ENCODE measurements at places on chromosomes 3 and 15.
A peak's percentile ranks its signal among the peaks of the same experiment; 100 is the strongest.

DNA sequence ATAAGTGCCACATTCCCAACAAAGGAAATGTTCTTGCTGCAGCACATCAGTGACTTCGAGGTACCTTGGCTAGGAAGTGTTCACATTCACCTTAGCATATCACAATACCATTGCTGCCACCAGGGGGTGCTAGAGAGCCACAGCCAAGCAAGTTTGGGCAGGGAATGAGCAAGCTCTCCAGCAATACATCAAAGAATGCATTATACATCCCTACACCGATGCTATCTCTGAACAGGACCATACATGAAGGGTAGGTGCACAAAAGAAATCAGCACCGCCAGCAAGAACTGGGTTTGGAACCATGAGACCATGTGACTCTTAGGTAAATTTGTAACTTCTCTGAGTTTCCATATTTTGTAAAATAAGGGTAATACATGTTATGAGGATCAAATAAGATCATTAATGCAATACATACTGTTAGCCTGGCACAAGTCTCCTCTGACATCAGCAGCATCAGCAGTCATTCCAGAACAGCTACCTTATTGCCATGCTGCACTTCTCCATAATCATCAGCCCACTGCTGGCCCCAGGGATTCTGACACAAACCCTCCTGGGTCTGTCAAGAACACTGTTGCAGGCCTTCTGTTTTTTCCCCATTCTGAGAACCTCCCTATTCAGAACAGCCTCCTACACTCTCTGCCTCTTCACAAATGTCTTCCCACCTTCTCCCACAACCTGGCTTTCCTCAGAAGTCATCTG is 37.5 kb downstream of the RYK start:
- DNase-seq, result peak; percentile 87

GRCh38 chr15:38111070-38111469 is 141.6 kb upstream of the SPRED1 start:
- DNase-seq, result no peak

GRCh38 chr3:168284728-168285127 is 189.0 kb upstream of the GOLIM4 start:
- no peak for DNase-seq

- no peak for DNase-seq
Measured at GRCh38 chr3:115808816-115809215, 185.5 kb downstream of the GAP43 start.

DNA sequence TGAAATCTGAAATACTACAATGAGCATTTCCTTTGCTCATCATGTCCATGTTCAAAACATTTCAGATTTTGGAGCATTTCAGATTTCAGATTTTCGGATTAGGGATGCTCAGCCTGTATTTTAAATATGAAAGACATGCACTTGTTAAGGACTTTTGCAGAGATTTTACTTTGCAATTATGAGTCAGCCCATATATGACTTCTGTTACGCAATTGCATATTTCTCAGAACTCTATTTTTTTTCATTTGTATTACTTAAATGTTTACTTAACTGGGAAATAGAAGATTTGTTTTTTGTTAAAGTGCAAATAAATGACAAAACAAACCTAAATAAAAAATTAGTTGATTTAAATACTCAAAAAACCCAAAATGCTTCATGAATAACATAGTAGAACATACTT is 376.2 kb downstream of the ZBTB20 start:
- peak; percentile 58 for DNase-seq

- DNase-seq, result no peak
Measured at GRCh38 chr15:77464129-77464865, 43.6 kb downstream of the HMG20A start.

DNA sequence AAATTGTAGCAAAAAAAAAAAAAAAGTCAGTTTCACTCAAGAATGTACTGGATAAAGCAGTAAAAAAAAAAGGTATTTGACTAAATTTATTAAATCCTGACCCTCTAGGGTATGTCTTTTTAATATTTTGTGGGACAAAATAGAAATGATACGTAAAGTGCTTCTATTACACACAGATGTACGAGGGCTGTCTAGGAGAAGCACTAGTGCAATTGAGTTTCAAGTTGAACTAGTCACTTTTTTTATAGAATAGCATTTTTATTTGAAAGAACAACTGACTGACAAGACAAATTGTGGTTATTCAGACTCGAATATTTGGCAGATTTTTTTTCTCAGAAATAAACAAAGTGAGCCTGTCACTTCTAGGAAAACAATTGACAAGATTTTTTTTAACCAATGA is 49.0 kb downstream of the CCDC54 start:
- DNase-seq, result no peak

- DNase-seq, result peak; percentile 5
Measured at GRCh38 chr3:161163297-161163696, 57.8 kb upstream of the NMD3 start.

DNA sequence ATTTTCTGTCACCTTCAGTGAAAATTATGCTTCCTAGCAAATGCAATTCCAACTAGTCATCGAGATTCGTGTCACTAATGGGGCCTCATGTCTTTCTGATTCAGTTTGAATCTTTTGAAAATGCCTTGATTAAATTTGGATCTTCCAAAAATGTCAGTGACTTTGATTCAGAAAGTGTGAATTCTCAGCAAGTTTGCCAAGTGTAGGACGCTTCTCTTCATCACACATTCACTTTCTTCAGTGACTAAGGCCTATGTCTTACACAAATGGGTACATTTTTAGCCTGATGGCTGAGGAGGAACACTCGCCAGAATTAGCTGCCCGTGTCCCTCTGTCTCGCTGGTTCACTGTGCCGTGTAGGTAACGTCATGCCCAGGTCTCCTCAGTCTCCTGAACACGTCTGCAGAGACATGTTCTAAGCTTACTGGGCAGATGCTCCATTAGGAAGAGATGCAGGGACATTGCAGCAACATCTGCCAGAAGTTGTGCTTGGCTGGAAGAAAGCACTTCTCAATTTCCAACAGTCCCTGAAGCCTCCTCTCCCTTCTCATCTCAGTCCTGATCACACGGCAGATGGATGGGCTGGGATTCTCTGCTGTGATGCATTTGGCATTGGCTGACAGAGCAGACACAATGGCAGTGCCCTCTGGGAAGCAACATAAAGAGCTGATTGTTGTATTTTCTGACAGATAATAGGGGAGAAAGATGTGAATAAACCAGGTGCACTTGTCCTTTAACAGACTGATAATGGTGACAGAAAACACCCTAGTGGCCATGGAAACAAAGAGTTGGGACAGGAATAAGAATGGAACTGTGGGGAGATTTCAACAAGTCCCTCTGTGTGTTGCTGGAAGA is 29.1 kb upstream of the LYZL4 start:
- DNase-seq, result no peak

- DNase-seq, result no peak
Measured at GRCh38 chr3:169634618-169635236, 28.8 kb downstream of the MECOM start.

- DNase-seq, result no peak
Measured at GRCh38 chr3:142210144-142210543, 15.2 kb downstream of the GK5 start.

- DNase-seq, result no peak
Measured at GRCh38 chr3:173983343-173983742, 585.8 kb downstream of the NLGN1 start.

DNA sequence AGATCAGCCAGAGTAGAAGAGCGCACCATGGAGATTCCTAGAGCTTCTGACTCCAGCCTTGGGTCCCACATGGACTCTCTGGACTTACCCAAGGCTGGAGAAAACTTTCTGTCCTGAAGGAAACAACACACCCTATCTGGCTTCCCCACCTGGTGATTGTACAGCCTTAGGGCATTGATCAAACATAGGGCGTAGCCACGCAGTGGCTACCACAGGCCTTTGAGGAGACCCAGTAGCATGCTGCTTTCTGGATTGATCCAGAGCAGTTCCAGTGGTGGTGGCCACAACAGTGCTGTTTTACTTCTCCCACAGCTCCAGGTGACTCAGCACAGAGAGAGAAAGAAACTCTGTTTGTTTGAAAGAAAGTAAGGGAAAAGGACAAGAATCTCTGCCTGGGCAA is 23.5 kb downstream of the PYDC2 start:
- no peak for DNase-seq

DNA sequence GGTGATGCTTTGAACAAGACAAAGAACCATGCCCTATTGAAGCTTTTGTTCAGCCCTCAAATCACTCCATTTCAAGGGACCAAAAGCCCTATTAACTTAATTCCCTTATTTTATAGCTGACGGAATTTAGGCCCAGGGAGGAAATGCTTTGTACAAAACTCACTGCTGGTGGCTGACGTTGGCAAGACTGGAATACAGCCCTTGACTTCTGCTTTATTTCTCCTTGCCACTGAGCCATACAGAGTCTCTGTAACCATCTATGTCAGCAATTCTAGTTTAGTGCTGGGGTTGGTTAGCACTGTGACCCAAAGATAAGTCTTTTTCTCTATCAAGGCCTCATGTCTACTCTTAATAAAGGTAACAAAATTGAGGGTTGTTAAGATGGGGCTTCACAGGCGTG is 316.1 kb upstream of the TPRG1 start:
- DNase-seq, result peak; percentile 64

DNA sequence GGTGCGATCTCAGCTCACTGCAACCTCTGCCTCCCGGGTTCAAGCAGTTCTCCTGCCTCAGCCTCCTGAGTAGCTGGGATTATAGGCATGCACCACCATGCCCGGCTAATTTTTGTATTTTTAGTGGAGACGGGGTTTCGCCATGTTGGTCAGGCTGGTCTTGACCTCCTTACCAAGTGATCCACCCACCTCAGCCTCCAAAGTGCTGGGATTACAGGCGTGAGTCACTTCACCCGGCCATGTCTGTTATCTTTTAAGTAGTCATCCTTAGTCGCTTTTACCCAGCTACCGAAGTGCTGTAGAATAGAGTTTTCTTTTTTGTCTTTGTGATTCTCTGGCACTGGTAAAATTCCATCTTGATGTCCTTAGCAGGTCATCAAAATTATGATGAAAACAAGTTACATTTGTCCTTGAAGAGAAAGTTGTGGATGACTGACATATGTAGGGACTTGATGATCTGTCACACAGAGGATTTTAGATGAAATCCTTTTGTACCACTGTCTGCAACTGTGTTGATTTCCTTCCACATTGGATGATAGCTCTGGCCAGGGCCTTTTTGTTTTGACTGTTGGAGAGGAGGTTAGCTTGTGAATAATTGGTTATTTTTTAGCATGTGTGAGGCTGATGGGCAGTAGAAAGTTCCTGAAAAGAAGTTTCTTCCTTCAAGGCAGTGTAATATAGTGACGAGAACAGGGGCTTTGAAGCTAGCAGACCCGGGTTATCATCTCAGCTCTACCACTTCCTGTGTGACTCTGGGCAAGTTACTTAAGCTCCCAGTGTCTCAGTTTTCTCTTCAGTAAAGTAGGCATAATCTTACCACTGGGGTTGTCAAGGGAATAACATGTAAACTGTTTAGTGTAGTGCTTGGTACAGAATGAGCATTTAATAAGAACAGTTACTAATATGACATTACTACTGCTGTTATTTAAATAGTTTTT is 18.8 kb downstream of the ATG7 start:
- peak; percentile 61 for DNase-seq

DNA sequence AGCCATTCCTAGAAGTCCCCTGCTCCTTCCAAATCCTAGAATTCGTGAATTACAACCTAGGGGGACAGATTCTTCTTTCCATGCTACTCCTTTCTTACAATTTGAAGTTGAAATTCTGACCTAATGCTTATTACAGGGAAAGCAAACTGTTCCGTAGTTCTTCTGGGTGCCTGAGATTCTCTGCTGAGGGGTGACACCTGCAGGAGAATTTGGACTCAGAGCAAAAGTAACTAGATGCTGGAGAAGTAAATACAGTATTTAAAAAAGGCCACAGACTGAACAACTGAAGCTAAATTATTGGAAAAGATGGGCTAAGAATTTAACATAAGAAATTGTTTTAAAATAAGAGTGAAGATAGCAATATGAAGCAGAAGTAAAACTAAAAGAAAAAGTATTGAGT is 37.9 kb downstream of the ACAD9 start:
- DNase-seq, result no peak

- DNase-seq, result no peak
Measured at GRCh38 chr3:105157766-105158085, 209.0 kb upstream of the ALCAM start.

- peak; percentile 94 for DNase-seq
Measured at GRCh38 chr15:90004671-90005070, 3.5 kb downstream of the ZNF710 start.

- DNase-seq, result no peak
Measured at GRCh38 chr3:112751564-112752512, 94.8 kb downstream of the CD200R1L start.

DNA sequence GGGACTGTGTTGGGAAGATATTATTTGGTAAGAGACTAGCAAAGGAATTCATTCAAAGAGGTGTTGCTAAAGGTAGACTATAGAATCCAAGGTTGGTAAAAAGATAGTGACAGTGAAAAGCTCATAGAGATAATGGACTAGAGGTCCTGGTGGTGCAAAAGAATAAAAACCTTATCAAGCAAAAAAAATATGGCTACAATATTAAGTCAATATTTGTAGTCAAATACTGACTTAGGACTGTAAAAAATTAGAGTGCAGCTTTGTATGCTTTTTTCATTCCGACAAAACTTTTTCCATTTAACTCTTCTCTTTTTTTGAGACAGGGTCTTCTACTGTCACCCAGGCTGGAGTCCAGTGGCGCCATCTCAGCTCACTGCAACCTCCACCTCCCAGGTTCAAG is 444.0 kb upstream of the AGTR1 start:
- no peak for DNase-seq

DNA sequence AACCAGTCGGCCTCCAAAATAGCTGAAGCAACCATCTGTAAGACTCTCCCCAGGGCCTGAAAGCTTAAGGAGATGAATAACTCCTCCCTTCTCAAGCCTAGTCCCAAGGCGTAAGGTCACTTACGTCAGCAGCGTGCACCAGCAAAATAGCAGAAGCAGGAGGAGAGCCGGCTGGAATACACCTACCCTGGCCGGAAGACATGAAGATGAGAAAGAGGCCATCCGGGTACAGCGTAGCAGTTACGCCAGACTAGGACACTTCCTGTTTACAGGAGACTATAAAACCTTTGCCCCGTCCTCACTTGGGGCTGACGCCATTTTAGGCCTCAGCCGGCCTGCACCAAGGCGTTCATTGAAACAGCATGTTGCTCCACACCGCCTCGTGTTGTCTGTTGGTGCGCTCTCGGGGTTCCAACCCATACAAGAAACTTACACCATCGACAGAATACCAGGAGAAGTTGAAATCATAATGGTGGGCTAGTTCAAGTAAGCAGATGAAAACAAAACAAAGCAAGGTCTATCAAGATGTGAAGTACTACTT is 2.5 kb downstream of the CFAP92 start:
- peak; percentile 87 for DNase-seq

- no peak for DNase-seq
Measured at GRCh38 chr3:190307164-190307545, 15.1 kb downstream of the CLDN1 start.

- peak; percentile 50 for DNase-seq
Measured at GRCh38 chr15:59165726-59166125, 40.9 kb upstream of the LDHAL6B start.

- no peak for DNase-seq
Measured at GRCh38 chr3:146374146-146374545, 95.2 kb downstream of the PLSCR2 start.

- no peak for DNase-seq
Measured at GRCh38 chr15:59792359-59792758, 103.2 kb upstream of the BNIP2 start.

DNA sequence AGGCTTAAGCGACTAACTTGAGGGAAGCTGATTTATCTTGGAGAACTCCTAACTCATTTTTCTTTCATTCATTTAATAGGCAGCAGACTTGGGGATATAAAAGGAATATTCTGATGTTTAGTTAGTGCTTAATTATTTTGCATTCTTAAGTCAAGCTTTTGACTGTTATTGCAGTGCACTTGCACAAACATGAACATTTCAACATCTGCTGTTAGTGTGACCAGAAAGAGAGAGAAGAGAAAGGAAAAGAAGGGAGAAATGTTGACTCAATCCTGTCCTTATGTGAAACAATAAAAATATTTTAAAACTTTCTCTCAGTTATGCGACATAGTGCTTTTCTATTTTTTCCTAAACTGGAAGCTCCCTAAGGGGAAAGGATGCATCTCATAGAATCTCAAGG is 507.8 kb downstream of the LPP start:
- DNase-seq, result no peak

Data from suppressor macrophage (primary cell).